ENCODE measurements at places on chromosomes 2 and 18.

DNA sequence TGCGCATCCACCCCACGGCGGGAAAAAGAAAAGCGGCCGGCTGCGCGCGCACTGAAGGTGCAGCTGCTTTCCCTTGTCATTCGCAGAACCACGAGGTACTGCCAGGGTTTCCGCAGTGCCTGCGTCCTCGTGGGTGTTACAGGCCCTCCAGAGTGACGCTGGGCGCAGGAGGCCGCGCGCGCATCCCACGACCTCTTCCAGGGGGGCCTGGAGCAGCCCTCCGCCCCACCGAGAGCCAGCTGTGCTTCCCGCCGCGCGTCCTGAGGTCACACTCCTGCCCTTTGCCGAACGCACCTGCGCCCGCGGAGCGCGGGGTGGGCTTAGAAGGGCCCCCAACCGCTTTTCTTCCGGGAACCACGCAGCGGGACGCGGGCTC, 378 bp upstream of the IAH1 start:
- no peak for DNase-seq

GRCh38 chr2:108538000-108538625, 3.8 kb downstream of the LIMS1 start:
- DNase-seq = no peak

DNA sequence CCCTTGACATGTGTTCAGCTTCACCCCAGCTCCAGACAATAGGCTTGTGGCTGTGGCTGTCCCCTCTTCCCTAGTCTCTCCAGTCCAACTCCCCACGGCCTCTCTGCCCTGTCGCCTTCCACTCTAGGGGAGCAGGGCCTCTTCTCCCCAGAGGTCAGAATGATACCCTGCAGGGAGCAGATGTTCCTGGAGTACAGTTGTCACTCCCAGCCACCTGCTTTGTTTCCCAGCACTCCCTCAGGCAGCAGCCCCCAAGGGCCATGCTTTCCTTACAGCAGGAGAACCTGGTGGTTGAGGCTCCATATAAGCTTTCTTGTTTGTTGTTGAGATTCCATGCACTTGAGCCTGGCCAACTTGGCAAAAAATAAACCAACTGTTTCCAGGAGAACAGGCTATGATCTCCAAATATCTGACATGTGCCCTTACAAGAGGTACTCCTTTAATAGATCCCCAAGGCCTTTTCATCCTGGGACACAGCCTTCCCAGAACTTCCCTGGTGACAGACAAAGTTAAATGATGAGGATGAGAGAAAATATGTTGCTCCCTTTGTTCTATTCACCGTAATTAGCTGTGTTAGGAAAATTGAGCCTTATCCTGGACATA, 45.1 kb downstream of the DPYSL5 start:
- peak; percentile 12 for DNase-seq

GRCh38 chr2:138829326-138829919, 49.2 kb upstream of the NXPH2 start:
- peak; percentile 69 for DNase-seq

GRCh38 chr2:72917877-72918553, 696 bp downstream of the EMX1 start:
- DNase-seq = no peak

Measured in SK-N-DZ (cell line).